Activated T-helper 9 cell treated with anti-CD3 and anti-CD28 coated beads, Interleukin-2, amount 50 U/mL, for 16 hours (primary cell): ENCODE measurements at places on chromosomes 13 and 19.
A peak's percentile ranks its signal among the peaks of the same experiment; 100 is the strongest.

DNA sequence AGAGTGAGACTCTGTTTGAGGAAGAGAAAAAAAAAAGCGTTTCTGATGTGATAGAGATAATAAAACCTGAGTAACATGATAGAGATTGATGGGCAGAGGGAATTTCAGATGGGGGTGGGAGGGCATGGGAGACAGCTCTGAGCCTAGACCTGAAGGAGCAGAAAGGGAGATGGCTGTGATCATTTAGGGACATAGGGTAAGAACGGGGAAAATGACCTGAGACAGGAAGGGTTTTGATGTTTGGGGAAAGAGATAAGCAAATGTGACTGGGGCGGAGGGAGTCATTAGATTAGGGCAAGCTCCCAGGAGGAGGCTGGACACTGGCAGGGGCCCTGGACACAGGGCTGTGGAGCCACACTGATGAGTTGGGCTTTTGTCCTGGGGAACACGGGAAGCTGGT is 6.1 kb downstream of the ZNF320 start:
- DNase-seq, result no peak

DNA sequence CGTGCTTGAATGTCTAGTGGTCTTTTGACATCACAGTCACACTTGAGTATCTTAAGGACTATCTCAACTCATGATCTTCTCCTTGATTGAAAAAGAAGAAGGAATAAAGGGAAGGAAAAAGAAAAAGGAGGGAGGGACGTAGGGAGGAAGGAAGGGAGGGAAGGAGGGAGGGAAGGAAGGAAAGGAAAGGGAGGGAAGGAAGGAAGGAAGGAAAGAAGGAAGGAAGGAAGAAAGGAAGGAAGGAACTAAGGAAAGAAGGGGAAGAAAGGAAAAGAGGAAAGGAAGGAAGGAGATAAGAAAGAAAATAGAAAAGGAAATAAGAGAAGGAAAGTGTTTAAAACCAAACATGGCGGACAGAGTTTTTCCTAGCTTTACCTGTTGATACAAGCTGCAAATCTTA is 64.7 kb downstream of the RNASEH2B start:
- no peak for DNase-seq

- no peak for DNase-seq
These were observed 131.3 kb downstream of the URI1 start for GRCh38 chr19:30073152-30074000.

- DNase-seq, result no peak
These were observed 513.6 kb downstream of the PCDH9 start for GRCh38 chr13:66716538-66716937.

- DNase-seq, result no peak
These were observed 5.5 kb upstream of the AMER2 start for GRCh38 chr13:25177636-25178035.

- DNase-seq, result peak; percentile 2
These were observed at the start of gene ZNF418 for GRCh38 chr19:57934820-57935665. TSS of gene ZNF418 (minus strand) at chr19:57935402. CDS start at chr19:57933822, 1,580 bp downstream.

GRCh38 chr19:46271481-46272197 is 25.2 kb upstream of the HIF3A start:
- no peak for DNase-seq

DNA sequence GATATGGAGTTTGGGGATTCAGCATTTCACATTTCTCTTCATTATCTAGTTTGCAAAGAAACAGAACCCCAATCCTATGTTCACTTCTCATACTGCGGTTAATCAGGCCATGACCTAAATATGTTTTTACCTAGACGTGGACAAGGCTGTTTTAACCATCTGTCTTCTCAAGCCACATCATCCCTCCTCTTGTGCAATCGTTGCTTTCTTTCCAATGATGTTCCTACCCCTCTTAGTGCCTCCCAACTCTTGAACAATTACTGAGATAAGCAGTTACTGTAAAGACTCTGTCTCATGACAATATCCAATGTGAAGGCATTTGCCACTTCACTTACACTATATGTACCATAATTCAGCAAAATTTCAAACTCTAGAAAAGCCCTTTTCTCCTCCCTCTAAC is 406.2 kb downstream of the LIG4 start:
- DNase-seq, result no peak

DNA sequence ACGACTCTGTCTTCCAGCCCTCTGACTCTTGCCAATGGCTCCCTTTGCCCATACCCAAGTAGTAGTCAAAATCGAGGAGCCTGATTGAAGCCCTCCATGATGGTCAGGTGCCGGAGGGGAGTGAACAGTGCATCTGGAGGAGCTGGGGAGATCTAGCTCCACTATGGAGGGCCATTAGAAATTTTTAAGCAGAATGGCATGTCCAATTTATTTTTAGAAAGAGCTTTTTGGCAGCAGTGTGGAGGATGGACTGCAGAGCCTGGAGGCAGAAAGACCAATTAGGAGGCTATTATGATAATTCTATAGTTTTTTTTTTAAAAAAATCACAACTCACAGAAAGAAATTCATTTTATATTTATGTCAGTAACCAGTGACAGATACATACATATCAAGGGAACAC is 92.7 kb upstream of the SLC7A1 start:
- DNase-seq, result no peak

GRCh38 chr19:7476777-7477494 is 11.9 kb downstream of the PEX11G start:
- no peak for DNase-seq

- DNase-seq, result no peak
These were observed 218.7 kb downstream of the POSTN start for GRCh38 chr13:37379841-37380240.

DNA sequence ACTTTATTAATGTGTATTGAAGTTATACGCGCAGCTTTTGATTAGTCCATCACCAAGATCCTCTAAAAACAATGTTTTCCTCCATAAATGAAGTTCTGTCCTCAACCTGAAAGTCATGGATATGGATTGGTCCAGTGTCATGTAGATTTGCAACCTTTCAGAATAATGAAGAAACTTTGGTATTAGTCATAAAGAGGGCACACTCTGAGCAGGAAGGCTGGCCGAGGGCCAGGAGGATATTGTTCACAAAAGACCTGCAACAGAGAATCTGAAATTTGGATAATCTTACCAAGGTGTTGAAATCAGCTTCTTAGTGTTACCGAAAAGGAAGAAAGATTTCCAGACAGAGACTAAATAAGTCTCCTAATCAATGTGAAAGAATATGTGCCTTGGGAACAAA is 20.7 kb downstream of the CLDN10 start:
- DNase-seq, result no peak

DNA sequence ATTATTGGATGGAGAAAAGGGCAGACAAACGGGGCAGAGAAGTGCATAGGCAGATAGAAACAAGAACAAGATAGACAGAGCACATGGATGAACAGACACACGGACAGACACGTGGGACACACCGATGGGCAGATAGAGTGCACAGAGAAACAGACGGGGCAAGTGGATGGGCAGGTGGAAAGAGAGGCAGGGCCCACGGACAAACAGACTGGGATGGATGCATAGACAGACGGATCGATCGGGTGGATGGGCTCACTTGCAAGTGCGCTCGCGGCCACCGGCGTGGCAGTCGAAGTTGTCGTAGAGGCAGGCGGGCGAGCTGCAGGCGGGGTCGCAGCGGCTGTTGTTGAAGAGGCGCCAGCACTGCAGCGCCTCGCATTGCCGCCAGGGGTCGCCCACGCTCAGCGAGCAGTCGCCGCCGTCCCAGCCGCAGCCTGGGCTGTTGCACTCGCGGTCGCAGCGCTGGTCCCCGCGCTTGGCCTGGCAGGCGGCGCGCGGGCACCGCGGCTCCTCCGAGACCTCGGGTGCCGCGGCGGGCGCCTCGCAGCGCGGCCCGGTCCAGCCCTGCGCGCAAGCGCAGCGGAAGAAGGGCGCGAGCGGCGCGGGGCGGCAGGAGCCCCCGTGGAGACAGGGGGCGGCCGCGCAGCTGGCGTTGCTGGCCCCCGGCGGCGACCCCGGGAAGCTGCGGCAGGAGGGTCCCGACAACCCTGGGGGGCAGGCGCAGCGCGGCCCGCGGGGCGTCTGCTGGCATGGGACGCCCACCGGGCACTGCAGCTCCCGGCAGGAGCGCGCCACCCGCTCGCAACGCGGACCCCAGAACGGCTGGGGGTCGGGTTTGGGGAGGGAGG is 23.3 kb downstream of the NOTCH3 start:
- DNase-seq, result peak; percentile 72

DNA sequence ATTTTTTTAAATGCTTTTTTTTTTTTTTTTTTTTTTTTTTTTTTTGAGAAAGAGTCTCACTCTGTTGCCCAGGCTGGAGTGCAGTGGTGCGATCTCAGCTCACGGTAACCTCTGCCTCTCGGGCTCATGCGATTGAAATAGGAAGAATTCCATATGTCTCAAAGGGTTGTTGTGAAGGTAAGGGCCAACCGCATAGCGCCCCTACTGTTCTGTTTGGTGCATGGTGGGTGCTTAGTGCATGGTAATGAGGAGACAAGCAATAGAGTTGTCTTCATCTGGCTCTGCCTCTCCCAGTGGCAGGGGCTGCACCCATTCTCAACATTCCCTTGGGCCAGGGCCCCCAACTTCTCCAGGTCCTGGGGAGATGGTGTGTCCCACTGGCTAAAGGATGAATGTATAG is 68.7 kb downstream of the RASL11A start:
- DNase-seq, result no peak

DNA sequence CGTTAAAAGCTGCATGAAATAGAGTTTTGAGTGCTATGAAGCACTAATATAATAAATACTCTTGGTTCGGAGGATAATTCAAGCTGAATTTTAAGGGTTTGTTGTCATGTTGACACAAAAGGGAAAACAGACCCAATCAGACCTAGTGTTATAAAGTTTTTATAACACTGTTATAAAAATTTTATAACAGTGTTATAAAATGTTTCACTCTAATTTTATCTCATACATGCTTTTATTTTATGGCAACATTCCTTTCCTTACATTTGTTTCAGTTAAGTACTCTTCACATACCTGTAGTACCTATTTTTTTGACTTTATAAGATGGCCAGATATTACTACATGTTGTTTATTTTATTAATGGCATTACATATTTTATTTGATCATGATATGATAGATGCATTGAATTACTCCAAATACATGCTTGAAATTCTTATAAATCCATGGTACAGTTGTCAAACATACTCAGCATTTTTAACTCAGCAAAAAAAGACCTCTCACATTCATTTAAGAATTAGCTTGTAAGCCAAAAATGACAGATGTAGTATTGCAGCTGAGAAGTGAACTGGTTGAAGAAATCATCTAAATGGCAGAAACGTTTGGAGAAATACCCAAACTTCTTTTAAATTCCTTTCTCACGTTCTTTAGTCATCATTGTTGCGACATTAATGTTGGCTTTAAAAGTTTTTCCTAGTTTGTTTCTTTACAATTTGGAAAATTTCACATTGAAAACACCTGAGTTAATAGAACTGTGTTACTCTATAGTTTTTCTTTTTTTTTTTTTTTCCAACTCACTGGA is 104.5 kb downstream of the PIBF1 start:
- DNase-seq, result no peak

DNA sequence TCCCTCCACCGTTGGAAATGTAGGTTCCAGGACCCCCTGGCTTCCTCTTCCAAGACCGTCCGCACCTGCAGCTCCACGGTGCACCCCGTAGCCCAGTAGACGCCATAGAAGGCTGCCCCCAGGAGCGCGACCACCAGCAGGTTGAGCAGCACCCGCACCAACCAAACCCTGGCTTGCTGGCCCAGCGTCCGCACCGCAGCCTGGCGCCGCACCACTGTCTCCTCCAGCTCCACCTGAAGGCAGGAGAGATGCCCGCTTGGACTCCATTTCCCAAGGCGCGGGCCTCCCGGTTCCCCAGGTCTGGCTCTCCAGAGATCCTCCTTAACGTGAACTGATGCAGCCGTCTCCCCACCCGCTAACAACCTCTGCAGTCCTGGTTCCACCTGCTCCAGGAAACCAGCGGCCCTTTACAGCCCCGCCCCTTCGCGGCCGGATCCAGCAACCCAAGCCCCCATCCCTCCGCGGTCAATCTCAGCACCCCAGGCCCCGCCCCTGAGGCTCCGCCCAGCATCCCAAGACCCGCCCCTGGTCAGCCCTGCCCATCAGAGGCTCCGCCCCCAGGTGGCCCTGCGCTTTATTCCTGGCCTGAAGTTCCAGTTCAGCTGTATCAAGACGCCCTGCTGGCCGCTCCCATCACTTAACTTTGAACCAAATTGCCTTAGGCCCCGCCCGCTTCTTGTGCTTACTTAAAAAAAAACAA is 5.0 kb upstream of the LENG1 start:
- DNase-seq, result peak; percentile 40

GRCh38 chr19:17331045-17331558 is 3.6 kb downstream of the ANO8 start:
- no peak for DNase-seq

GRCh38 chr19:5624018-5624663 is 1.3 kb downstream of the SAFB start:
- peak; percentile 6 for DNase-seq

- no peak for DNase-seq
These were observed 1280.8 kb upstream of the PCDH20 start for GRCh38 chr13:62696490-62696889.

GRCh38 chr13:45928843-45929242 is 77.3 kb upstream of the SIAH3 start:
- no peak for DNase-seq

GRCh38 chr13:51721496-51721895 is 82.5 kb downstream of the DHRS12 start:
- no peak for DNase-seq

- no peak for DNase-seq
These were observed 144.5 kb downstream of the RGCC start for GRCh38 chr13:41601718-41602445.

GRCh38 chr19:16850133-16850532 is 20.9 kb downstream of the SIN3B start:
- DNase-seq, result no peak

- no peak for DNase-seq
These were observed 221.5 kb downstream of the TEX29 start for GRCh38 chr13:111541752-111542529.

GRCh38 chr13:49927755-49928154 is 8.4 kb downstream of the SPRYD7 start:
- no peak for DNase-seq

- DNase-seq, result no peak
These were observed 1.4 kb downstream of the KCTD15 start for GRCh38 chr19:33797802-33798671.

DNA sequence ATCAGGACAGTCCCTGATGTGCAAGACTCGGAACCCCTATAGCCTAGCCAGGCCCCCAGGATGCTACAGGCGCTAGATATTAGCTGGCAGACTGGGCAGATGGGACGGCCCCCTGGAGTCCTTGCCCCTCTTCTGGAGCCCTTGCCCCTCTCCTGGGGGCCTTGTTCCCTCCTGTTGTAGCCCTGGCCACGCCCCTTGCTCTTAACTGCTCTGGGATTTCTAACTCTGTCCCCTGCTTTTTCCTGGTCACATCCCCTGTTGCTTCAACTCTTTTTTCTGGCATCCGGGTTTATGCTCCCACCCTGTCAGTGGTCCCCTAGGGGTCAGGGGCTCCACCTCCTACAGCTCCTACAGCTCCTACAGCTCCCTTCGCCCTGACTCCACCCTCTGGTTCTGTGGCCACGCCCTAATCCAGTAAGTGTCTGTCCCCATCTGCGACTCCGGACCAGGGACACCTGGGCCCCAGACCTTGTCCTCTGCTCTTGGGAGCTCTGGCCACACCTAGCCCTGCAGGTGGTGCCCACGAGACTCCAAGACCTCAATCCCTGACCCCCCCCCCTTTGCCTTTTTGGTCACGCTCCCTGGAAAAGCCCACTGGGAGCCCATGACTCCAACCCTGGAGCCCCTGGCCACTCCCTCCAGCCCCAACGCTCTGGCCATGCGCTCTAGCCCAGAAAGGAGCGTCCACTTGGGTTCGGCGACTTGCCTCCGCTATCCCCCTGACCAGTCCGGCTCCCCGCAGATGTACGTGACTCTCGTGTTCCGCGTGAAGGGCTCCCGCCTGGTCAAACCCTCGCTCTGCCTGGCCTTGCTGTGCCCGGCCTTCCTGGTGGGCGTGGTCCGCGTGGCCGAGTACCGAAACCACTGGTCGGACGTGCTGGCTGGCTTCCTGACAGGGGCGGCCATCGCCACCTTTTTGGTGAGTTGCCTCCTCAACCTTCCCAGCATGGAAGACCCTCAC is 6.8 kb downstream of the PLPPR2 start:
- no peak for DNase-seq
